Activated CD8-positive, alpha-beta memory T cell treated with anti-CD3 and anti-CD28 coated beads for 1 hour (primary cell): ENCODE measurements at places on chromosomes 12 and 14.

DNA sequence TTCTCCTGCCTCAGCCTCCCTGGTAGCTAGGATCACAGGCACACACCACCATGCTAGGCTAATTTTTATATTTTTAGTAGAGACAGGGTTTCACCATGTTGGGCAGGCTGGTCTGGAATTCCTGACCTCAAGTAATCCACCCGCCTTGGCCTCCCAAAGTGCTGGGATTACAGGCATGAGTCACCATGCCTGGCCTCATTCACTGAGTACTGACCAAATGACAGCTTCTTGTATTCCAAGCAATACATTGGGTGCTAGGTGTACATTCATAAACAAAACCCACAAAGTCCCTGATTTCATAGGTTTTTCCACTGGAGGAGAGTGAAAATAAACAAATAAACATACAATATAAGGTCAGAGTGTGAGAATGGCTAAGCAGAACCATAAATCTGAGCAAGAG is 136.3 kb downstream of the HELB start:
- DNase-seq = no peak

- DNase-seq = no peak
Measured at GRCh38 chr12:10718279-10718821, 4.8 kb downstream of the YBX3 start.

GRCh38 chr14:37417833-37418232 is 177.2 kb downstream of the FOXA1 start:
- DNase-seq = no peak

DNA sequence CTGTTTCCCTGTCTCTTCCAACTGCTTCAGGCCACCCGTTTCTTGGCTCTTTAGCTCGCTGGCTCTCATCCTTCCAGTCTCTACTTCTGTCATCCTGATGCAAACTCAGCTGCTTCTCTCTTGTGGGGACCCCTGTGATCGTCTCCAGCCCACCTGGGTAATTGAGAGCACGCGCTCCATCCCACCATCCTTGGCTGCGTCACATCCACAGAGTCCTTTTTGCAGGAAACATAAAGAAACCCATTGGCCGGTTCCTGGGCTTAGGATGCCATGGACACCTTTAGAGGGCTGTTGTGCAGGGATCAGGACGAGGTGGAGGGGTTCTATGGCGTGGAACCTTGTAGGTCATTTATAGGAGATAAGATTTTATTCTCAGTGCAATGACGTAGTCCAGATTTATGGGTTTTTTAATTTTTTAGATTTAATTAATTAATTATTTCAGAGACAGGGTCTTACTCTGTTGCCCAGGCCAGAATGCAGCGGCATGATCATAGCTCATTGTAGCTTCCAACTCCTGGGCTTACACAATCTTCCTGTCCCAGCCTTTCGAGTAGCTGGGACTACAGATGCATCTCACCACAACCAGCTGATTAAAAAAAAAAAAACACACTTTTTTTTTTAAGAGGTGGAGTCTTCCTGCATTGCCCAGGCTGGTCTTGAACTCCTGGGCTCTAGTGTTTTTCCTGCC is 82.6 kb downstream of the CCDC92 start:
- no peak for DNase-seq

GRCh38 chr12:95703986-95704385 is 86.6 kb downstream of the NTN4 start:
- no peak for DNase-seq

- DNase-seq = no peak
Measured at GRCh38 chr12:80598004-80598606, 109.3 kb upstream of the MYF6 start.

- no peak for DNase-seq
Measured at GRCh38 chr12:17062267-17063036, 456.5 kb upstream of the LMO3 start.

DNA sequence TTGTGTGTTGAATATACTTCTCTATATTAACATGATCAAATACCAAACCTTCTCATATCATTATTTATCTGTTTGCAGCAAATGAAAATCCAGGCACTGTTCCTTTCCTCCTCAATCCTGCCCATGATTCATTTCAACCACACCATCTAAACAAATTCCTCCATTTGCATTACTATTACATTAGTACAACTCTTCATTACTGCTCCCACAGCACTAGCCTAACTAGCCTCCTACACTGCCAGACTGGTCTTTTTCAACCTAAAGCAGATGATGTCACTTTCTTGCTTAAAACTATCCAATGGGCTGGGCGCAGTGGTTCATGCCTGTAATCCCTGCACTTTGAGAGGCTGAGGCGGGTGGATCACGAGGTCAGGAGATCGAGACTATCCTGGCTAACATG is 117.3 kb upstream of the MYF6 start:
- DNase-seq = no peak
